ENCODE measurements at places on chromosomes 7 and 10.

DNA sequence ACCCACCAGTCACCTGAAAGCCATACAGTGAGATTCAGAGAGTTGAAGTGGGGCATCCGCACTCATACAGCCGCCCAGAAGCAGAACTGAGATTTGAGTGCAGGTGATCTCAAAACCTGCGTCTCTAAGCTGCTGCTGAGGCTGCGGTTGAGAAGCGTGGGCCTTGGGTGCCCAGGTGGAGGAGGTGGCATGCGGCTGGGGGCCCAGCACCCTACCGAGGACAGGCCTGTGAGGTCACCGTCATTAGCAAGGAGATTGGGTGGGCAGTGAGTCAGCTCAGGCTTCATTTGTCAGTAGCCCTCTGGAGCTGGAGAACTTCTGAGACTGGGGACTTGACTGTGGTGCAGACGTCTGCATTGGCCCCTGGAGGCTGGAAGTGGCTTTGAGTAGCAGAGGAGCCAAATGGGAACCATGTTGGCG lies 29.8 kb downstream of the ZMIZ1 start:
- no peak for DNase-seq

DNA sequence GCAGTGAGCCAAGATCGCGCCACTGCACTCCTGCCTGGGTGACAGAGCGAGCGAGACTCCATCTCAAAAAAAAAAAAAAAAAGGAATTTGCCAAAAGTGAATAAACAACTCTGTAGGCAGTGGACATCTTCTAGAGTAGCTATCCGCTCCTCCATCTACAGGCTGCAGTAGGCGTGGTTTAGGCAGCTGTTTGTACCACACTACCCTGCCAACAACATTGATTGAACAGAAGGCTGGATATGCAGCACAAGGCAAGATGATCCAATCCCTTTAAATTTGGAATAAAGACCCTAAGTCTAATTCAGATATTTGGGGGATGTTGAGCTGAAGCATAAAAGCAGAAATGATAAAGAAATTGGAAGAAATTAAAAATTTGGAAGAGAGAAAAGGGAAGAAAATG lies 141.6 kb downstream of the TES start:
- DNase-seq, result no peak

DNA sequence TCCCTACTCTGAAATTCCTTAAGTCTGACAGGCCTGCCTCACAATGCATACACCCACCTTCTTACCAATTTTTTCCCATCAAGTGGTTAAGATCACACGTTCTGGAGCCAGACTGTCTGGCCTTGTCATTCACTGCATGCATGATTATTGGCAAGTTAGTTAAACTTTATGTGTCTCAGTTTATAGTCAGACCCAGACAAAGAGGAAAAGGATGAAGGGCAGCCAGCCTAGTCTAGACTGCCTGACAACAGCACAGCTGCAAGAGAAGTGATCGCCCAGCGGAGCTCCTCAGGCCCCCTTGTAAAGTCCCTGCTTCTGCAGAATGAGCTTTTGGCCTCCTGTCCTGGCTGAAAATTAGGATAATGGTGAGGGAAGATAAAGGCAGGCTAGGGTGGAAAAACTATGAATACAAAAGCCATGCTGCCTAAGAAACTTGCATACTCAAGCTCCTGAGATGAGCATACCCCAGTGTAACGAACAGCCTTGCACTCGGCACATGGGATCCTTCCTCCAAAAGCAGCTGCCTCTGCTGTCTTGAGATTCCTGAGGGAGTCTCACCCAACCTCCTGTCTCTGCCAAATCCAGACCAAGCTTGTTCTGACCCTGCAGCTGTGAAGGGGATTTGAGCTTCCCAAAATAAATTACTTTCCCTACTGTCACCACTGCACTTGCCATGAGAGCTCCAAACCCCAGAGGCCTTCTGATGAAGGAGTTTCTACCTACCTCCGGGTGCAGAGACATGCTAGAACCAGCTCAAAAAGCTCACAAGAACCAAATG lies 26.7 kb upstream of the MRLN start:
- DNase-seq, result no peak

DNA sequence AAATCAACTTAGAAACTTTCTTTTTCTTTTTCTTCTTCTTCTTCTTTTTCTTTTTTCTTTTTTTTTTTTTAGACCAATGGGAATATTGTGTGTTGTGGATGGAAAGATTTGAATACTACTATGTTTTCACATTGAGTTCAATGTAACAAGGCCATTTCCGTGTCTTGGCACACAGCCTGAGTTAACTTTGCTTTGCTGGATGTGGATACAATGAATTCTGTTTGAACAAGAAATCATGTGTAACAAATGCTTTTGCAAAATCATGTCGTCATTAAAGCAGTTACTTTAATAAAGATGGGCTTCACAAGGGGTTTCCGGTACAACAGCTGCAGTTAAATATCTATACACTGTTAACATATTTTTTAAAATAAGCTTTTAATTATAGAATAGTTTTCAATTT lies 13.5 kb upstream of the ENTPD1 start:
- peak; percentile 30 for DNase-seq

DNA sequence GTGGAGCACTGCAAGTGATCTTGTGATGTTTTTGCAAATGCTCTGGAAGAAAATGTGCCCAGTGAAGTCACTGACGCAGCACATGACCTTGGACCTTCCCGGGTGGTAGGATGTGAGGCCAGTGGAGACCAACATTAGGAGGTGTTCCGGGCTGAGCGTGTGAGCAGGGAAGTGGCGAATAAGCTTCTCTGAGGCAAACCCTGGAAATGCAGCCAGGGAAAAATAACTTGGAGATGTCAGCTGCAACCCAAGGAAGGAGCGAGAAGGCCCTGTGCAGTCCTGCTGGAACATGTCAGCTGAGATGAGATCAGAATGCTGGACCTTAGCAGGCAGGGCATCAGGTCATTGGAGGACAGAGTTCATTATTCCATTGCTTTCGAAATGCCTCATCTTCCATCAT lies 18.6 kb upstream of the SDK1 start:
- no peak for DNase-seq

DNA sequence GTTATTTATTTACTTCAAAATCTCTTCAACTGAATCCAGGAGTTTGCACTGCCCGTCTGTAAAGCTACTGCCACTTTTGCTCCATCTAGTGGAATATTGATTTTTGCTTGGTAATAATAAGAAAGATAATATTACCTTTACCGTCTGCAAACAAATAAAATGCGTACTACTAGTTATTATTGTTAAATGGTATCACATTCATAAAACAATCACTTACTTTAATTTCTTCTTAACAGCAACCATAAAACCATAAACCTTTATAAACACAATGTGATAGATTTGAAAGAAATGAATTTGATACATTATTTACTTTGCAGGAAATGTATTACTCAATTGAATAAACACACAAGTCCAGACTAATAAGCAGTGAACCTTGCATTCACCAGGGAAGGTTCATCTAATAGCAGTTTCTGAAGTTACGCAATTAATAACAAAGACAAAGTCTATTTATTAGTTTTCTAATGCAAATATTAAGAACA lies 6.4 kb downstream of the AGMO start:
- no peak for DNase-seq

- DNase-seq, result no peak
Observed at GRCh38 chr7:498678-499641, 20.7 kb downstream of the PDGFA start.

- no peak for DNase-seq
Observed at GRCh38 chr7:124672011-124672410, 93.6 kb downstream of the GPR37 start.

DNA sequence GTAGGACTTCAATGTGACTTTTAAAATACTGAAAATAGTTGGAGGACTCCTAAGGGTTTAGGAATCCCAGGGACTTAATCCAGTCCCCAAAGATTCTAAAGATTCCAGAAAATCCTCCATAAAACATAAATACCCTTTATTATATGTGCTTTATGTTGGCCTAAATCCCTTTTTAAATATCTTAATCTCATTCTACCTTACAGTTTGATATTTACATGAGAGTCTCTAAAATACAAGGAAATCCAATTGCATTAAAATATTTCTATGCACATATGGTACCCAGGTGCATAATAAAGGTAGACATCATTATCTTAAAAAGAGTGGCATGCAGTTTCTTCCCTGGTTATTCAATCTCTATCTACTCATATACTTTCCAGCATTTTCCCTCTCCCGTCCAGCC lies 51.8 kb downstream of the BPGM start:
- no peak for DNase-seq

- no peak for DNase-seq
Observed at GRCh38 chr7:89687211-89687610, 467.1 kb upstream of the STEAP1 start.

- DNase-seq, result no peak
Observed at GRCh38 chr10:51034769-51035168, 39.5 kb upstream of the PRKG1 start.

- no peak for DNase-seq
Observed at GRCh38 chr10:510415-510881, 179.0 kb downstream of the DIP2C start.

GRCh38 chr7:3065724-3066143 lies 22.1 kb upstream of the CARD11 start:
- DNase-seq, result peak; percentile 46

DNA sequence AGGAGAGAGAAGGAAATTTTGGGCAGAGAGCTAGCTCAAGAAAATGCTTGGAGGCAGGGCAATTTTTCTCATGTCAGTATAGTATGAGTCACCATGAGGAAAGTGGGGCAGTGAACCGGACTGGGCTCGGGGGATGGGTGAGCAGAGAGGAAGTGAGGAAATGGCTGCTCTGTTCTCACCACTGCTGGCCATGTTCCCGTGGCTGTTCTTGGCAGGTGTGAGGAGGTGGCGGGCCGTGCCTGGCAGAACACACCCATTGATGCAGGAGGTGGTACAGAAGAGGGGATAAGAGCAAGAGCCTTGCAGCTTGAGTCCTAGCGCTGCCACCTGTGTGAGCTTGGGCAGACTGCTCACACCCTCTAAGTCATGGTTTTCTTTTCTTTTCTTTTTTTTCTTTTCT lies 304.4 kb upstream of the LYZL1 start:
- DNase-seq, result peak; percentile 82

DNA sequence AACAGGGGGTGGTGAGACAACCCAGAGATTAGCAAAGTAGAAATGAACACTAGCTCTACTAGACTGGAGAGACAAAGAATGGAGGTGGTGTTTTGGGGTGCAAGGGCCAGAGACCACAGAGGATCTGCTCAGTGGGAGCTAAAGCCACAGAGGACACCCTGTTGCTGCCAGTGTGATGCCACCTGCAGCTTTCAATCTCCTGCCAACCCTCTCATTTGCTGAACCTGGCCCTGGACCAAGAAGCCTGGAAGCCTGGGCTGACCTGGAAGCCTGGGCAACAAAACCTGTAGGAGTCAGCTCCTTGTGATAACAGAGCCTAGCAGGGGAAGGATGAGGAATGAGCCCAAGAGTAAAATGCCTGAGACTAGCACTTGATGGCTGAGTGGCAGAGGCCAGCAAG lies 81.1 kb upstream of the ADO start:
- no peak for DNase-seq

DNA sequence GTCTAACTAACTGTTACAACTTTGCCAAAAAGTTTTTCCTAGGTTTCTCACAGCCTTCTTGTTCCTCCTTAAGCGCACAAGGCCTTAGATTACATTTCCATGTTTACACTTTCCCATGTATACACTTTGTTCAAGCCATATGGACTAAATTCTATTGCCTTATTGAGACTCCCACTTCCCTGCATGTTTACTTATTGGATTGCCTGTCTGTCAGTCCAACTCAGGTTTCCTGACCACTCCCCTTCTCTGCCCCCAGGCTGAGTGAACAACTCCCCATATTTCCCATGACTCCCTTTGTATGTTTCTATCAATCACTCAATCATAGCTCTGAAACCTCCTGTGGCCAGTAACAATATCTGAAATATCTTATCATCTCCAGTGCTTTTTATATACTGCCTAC lies 43.0 kb downstream of the SLC25A40 start:
- no peak for DNase-seq

GRCh38 chr10:105605918-105606317 lies 964.8 kb downstream of the SORCS3 start:
- no peak for DNase-seq

DNA sequence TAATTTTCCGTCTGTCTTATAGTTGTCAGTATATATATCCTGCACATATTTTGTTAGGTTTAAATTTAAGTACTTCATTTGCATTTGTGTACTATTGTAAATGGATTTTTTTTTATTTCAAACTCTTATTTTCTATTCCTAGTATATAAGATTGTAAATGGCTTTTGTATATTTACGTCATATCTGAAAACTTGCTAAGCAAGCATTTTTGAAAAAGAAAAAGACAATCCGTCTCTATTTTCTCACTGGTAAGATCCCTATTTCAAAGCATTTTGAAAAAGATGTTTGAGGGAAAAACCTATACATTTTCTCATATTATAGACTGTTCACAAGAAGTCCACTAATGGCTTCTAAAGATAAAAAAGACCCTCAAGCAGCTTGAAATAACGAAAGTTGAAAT lies 1.2 kb upstream of the LYZL1 start:
- no peak for DNase-seq

- peak; percentile 24 for DNase-seq
Observed at GRCh38 chr7:107180378-107180777, 11.6 kb downstream of the HBP1 start.

GRCh38 chr7:127862525-127862924 lies 168.7 kb downstream of the LRRC4 start:
- no peak for DNase-seq

- DNase-seq, result no peak
Observed at GRCh38 chr7:22772885-22773284, 45.9 kb downstream of the IL6 start.

- DNase-seq, result no peak
Observed at GRCh38 chr10:110275128-110275729, 29.5 kb downstream of the SMNDC1 start.

DNA sequence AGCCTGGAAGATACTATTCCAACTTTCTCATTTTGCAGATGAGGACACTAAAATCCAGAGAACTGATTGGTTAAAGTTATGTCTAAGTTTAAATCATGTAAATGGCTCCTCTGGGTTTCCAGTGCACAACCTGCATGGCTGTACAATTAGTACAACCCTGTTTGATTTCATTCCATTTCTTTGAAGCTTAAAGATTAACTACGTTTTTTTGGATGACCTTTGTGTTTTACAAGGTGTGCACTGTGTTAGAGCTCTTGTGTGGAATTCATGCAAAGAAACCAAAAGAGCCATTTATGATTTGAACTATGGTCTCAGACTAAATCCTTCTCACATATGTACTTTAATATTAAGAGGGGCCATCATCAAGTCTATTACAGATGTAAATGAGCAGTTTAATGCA lies 149.5 kb downstream of the TMEM168 start:
- DNase-seq, result no peak

DNA sequence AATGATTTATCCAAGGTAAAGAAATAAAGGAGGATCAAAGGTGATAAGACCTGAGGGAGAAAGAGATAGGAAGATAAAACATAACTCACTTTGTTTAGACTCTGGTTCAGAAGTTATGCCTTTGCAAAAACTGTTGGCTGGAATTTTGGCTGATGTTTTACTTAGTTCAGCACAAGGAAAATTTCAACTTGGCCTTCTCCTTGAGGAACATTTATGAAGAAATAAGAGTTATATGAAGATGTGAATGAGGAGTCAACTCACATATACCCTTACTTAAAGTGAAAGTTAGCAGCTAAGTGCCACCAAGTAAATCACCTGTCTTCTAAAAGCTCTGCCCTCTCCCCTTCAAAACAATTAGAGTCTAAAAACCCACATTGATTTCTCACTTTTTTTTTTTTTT lies 39.7 kb upstream of the COL1A2 start:
- DNase-seq, result no peak

- DNase-seq, result no peak
Observed at GRCh38 chr10:105247831-105248499, 606.9 kb downstream of the SORCS3 start.

- no peak for DNase-seq
Observed at GRCh38 chr10:56653289-56653688, 292.2 kb upstream of the ZWINT start.
